ENCODE measurements at places on chromosomes 6 and 20.
A peak's percentile ranks its signal among the peaks of the same experiment; 100 is the strongest.

DNA sequence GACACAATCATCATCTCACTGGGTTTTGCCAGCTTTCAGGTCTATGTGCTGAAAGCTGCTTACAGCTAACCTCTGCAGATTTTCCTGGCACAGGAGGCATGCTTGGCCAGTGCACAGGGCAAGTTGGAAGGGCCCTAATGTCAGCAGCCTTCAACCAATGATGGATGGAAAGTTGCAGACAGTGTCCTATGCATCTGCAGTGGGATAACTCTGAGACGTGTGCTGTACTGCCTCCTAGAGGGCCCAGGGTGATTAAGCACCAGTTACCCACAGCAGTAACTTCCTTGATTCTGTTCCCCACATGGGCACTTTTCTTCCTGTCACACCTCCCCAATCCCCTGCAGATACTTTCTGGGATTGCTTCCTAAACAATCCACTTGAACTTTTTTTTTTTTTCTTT lies 38.6 kb downstream of the OVOL2 start:
- no peak for DNase-seq

- no peak for DNase-seq
These were observed 10.3 kb upstream of the CYP24A1 start for GRCh38 chr20:54184071-54184470.

- no peak for DNase-seq
These were observed 59.8 kb upstream of the HDAC2 start for GRCh38 chr6:114030767-114031166.

GRCh38 chr20:11853359-11853758 lies 64.3 kb upstream of the BTBD3 start:
- DNase-seq, result no peak

- DNase-seq, result no peak
These were observed 129.8 kb downstream of the ALDH8A1 start for GRCh38 chr6:134819863-134820800.

GRCh38 chr20:41507436-41507835 lies 110.7 kb downstream of the CHD6 start:
- no peak for DNase-seq

DNA sequence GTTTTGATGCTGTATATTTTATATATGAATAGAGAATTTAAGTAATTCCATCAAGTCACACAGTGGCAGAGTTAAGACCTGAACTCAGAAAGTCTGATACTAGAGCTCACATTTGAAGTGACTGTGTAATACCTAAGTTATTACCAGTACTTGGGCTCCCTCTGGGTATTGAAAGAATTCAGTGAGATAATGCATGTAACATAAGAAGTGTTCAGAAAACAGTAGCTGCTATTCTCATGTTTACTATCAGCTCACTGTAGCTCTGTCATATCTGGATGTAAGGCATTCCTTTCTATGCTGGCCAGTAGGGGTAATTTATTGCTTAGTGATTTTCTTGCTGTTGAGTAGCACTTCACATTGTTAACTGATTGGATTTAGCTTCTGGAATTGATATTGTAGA lies 44.6 kb downstream of the NKX2-4 start:
- DNase-seq, result no peak

DNA sequence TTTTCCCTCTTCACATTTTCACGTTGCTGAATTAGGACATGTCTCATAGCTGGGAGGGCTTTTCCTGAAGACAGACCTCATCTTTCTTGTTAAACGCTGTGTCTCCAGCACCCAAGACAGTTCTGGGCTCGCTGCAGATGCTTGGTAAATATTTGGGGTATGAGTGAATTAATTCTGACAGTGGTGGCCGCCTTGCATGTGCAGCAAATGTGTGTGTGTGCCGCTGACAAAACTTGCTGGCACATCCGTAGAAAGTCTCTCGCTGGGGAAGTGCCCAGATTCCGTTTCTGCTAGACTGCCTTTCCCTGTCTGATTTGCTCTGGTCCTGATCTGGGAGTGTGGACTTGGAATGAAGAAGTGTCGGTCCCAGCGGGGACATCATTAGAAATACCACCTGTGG lies 48.2 kb upstream of the ZNFX1 start:
- DNase-seq, result no peak

- no peak for DNase-seq
These were observed 34.5 kb downstream of the SYTL3 start for GRCh38 chr6:158684311-158684710.

GRCh38 chr6:45922728-45923351 lies 92.8 kb downstream of the CLIC5 start:
- peak; percentile 26 for DNase-seq

- no peak for DNase-seq
These were observed 356.6 kb downstream of the PREX1 start for GRCh38 chr20:48471176-48471575.

- DNase-seq, result no peak
These were observed 24.5 kb downstream of the TENT5A start for GRCh38 chr6:81727876-81728517.

DNA sequence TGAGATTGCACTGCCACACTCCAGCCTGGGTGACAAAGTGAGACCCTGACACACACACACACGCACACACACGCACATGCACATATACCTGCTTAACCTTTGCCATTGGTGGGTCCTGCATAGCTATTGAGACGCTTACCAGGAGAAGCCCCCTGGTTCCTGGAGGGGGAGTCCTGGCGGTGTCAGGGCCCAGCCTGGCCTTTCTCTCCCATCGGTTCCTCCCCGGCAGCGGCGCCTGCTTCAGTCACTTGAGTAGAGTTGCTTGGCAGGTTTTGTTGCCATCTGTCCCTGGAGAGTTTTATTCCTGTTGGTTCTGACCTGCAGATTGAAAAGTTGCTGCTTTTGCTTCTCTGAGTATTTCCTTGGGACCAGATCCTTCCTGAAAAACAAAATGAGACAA lies 20.6 kb upstream of the FAM209A start:
- no peak for DNase-seq

DNA sequence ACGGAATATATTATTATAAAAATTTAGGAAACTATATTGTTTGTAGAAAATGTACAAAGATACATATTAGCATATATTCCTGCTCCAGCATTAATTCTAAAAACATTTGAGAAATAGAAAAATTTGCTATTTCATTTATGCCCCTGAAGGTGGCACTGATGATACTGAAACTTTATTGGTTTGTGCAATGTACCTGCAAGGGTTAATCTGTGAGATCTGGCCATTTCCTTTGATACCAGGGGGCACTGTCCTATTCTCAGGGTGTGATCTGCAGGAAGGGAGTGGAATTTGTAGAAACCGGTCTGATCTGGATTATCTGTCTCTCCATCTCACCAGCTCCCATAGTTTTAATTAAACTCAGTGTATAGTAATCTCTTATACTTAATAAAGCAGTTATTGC lies 625.1 kb upstream of the IMPG1 start:
- no peak for DNase-seq

- no peak for DNase-seq
These were observed 18.7 kb downstream of the TGM6 start for GRCh38 chr20:2399390-2399789.

DNA sequence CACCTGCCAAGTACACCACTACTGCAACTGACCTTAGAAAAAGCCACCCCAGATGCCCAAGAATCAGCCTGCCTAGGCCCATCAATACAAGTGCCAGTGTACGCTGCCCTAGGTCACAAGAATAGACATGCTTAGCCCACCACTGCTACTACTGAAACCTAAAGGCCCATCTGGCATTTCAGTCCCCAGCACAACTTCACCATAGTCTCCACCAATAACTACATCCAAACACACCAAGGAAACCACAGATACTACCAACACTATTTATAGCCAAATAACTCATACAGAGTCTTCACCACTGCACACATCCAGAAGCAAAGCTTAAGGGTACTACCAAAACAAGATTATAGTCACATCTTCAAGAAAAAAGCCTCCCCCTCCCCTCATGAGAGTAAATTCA lies 28.2 kb downstream of the TREML4 start:
- no peak for DNase-seq

DNA sequence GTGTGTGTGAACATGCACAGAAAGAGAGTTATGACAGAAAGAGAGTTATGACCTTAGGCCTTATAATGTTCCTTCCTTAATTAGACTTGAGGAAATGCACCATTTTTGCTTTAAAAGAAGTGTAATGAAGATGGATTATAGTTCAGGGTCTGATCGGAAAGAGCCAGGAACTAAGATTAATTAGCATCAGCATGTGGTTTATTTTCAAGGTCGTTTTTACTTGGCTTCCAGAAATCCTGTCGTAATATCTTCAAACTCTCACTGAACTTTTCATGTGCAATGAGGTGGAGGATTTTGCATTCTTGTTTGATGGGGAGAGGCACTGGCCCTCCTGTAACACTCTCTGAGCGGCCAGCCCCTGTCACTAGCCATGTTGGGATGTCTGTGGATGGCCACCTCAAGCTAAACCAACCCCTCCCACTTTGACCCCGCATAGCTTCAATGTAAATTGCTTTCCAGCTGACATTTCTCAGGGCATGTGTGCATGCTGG lies 116.8 kb downstream of the CDC5L start:
- no peak for DNase-seq

GRCh38 chr6:14965424-14966075 lies 280.3 kb upstream of the JARID2 start:
- no peak for DNase-seq

- no peak for DNase-seq
These were observed 49.3 kb downstream of the SPATA2 start for GRCh38 chr20:49866051-49866450.

- no peak for DNase-seq
These were observed 11.3 kb downstream of the CST7 start for GRCh38 chr20:24960302-24960801.

GRCh38 chr20:61596687-61597330 lies 344.7 kb downstream of the CDH4 start:
- no peak for DNase-seq

DNA sequence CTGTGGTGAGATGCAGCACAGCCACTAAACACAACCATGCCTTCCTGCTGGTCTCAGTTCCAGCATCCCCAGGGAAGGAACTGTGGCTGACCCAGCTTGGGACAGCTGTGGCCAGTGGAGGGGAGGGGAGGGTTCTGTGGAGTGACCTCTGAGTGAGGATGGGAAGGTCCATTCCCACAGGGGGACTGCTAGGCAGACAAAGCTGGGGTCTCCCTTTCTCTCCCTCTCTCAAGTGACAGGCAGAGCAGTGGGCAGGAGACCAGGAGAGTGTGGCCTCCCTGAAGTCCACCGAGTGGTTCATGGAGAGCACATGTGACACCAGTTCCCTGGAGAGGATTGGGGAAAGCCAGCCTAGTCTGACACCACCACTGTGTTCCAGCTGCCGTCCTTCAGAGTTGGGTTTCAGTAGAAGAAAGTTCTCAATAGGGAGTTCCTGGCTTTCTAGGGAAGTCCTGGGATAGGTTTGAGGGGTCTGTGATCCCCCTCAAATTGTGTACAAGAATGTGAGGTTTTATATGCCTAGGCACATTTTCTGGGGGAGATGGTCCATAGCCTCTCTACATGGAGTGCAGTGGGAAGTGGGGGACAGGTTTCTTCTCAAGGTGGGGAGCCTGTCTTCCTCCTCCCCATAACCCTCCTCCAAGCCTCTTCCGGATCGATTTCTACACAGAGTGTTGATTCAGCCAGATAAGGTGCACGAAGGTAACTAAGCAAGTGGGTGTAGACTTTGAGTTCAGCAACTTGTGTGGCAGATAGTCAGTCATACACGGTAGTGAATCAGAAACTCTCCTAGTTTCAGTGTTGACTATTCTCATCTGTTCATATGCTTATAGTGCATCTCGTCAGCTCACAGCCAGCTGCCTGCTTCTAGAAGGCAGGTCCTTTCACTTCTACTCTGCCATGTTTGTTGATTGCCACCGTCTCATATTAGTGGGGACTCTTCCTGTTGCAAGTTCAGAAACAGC lies 18.9 kb downstream of the MANBAL start:
- no peak for DNase-seq

- DNase-seq, result no peak
These were observed 120.8 kb downstream of the ISM1 start for GRCh38 chr20:13341737-13342393.

- DNase-seq, result no peak
These were observed 115.1 kb downstream of the MAN1A1 start for GRCh38 chr6:119234457-119234856.

DNA sequence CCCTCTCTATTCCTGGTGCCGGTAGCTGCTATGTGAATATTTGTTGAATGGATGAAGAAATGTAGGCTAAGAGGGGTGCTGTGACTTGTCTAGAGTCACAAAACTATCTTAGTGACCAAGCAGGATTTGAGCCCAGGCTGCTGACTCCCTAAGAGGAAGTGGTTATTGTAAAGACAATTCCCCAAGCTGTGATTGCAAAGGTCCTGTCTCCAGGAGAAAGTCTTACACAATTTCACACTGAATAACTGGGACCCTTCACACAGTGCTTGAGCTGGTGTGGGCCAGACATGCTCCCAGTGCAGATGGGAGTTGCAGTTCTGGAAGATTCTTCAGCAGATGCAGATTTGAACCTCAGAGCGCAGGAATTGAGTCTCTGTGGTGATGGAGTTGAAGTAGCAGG lies 38.1 kb downstream of the IYD start:
- DNase-seq, result no peak

GRCh38 chr20:8853805-8854338 lies 215.0 kb upstream of the PLCB4 start:
- DNase-seq, result no peak

DNA sequence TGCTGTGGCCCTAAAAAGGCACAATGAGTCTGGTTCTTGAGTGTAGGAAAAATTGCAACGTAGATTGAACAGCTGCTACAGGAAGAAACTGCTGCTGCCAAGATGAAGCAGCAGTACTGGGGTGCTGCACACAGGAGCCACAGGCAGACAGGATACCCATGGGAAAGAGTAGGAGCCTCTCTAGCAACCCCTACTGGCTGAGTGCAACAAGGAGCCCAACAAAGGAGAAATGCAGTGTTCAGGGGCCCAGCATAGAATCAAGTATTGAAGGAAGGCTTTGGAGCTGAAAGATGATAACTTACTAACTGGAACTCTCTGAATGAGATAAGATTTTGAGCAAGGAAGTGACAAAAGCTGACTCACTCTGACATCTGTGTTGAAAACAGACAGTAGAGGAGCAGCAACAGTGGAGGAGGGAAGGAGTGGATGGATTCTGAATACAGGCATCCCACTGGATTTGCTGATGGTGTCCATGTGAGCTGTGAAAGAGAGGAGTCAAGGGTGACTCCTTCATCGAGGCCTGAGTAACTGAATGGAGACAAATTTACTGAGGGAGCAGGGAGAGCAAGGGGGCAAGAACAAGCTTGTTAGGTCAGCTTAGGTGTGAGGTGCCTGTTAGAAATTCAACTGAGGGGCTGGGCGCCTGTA lies 534.7 kb upstream of the JARID2 start:
- DNase-seq, result no peak

- no peak for DNase-seq
These were observed 12.8 kb downstream of the RBCK1 start for GRCh38 chr20:420721-421574.

- no peak for DNase-seq
These were observed 3.8 kb downstream of the SNPH start for GRCh38 chr20:1269850-1270249.

GRCh38 chr6:85390105-85390728 lies 59.7 kb upstream of the NT5E start:
- no peak for DNase-seq

Data from anterior cingulate cortex (tissue), 58 donors.